Kidney capillary endothelial cell (primary cell): ENCODE measurements at places on chromosomes 3 and 15.
A peak's percentile ranks its signal among the peaks of the same experiment; 100 is the strongest.

DNA sequence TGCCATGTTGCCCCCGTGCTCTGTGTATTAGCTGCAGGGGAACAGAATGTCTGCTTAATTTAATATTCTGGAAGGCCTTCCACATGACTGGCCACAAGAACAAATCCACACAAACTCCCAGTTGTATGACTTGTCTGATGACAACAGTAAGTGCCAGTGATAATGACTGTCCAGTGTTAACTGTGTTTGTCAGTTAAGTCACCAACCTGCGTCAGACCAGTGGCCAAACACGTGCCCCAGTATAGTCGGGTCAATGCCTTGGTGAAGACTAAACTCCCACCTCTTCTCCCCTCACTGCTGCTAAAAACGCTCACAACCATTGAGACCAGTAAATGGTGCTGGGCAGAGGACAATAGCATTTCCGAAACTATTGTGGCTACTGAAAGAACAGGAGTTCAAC, 9.8 kb upstream of the ATP13A5 start:
- no peak for DNase-seq

DNA sequence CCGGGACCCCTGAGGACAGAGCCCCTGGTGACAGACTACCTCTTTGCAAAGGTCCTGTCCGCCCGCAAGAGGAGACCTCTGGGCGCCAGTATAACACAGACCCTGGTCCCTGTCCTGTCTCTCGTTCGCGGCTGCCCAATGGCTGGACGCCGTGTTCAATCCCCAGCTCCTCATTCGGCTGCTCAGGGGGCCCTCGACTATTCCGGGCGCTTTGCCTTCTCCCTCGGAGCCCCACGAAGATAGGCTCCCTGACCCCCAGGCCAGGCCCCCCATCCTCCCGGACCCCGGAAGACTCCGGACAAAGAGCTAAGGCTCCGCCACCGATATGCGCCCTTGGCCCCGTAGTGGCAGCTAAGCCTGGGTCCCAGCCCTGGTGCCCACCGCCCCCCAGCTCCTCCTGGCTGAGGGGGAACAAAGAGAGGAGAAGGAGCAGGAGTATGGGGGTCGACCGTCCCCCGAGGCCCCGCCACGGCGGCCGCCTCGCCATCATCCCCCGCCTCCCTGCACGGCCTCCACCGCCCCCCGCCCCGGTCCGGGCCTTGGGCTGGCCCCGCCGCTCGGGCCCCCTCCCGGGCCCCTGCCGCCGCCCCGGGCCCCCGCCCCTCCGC, 437 bp downstream of the CELSR3 start:
- DNase-seq, result no peak

DNA sequence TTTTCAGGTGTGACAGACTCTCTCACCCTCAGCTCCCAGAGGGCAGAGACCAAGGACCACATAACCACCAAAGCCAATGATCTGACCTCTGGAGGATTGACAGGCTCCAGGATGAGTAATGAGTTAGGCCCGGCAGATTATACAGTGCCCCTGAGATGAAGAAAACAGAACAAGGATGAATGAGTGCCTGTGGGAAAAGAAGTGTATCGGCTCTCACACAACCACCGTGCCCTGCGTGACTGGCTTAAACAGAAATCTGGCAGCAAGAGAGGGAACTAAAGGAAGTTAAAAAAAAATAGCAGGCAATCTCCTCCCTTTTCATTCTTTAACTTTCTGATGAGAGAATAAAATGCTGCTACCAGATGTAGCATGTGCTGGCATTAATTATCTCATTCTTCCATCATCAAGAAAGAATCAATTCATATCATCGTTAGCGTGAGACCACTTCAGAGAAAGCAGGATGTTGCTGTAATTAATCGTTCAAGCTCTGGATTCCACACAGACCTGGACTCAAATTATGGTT, 227.5 kb upstream of the COL8A1 start:
- no peak for DNase-seq

GRCh38 chr3:69738859-69739203, 433 bp upstream of the MITF start:
- DNase-seq, result peak; percentile 16

DNA sequence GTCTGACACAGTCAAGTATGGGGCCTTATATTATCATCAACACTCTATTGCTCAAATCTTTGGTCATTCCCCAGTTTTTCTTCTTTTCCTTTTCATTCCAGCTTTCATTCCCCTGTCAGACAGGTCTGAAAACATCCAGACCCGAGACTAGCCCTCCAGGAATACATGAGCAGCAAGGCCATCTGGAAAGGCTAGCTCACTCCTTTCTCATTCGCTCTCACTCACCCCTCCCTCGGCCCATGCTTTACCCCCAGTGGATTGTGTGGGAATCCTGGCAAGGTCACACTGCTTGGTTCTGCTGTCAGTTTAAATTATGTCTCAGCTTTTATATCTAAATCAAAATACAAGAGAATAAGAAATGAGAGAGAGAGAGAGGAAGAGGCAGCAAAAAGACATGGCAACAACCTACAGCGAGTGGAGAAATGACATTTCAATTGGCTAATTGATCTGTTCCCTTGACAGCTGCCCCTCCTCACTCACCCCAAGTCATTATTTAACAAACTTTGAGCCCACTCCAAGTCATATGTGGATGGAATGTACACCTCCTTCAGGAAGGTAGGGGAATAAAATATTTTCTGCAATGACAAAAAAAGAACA, 962.2 kb downstream of the TUSC7 start:
- DNase-seq, result no peak

GRCh38 chr15:30990446-30991254, 778 bp downstream of the MTMR10 start:
- DNase-seq, result peak; percentile 18

- DNase-seq, result no peak
Measured at GRCh38 chr3:38112378-38112761, 24.6 kb downstream of the ACAA1 start.

DNA sequence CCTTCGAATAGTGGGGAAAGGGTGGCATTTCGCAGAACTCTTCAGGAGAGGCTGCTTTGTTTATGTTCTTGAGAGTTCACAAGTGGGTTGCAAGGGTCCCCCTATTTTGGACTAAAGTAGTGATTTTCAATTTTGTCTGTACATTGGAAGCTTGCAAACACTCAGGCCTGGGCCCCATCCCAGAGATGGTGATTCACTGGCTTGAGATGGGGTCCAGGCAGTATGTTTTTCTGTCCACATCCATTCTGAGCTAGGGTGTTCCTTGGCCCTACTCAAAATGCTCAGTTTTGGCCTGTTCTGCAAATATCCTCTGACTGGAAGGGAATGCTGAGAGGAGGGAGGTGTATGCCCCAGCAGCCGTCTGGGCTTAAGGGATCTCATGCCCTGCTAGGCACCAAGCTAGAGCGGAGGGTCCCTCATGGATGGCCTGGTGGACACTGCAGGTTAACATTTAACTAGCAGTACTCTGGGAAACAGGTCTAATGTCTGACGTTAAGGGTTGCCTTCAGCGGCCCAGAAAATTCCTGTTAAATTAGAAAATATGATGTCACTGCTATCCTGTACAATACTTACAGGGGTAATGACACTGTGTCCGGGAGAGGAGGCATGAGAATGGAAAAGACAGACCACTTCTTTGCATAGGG, 181.4 kb downstream of the OPA1 start:
- no peak for DNase-seq

GRCh38 chr15:39581793-39582285, 960 bp downstream of the THBS1 start:
- DNase-seq, result no peak

GRCh38 chr3:188473045-188473444, 319.1 kb downstream of the LPP start:
- no peak for DNase-seq

DNA sequence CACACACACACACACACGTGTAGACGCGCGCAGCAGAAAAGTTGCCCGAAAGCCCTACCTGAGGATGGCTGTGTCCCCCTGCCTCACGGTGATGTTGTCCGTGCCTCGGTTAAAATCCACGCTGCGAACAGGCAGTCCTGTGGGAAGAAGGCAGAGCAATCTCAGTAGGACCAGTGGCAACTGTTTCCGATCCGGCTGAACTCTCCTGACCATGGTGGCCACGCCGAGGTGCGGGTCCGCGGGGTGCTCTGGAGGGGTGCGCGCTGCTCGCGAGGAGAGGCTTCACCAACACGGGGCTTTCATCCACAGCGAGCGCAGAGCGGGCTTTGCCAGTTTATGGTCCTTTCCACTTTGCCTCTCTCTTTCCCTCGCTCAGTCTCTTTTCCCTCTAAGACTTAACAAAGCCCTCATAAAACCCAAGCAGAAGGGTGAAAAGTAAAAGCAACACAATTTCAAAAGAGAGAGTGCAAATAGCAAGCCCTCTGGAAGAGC, 422 bp downstream of the LSAMP start:
- no peak for DNase-seq

- DNase-seq, result no peak
Measured at GRCh38 chr3:123783050-123783689, 101.0 kb downstream of the MYLK start.

- peak; percentile 52 for DNase-seq
Measured at GRCh38 chr3:23175341-23176083, 27.6 kb upstream of the UBE2E2 start.
